ENCODE measurements at places on chromosomes 13 and 19.
A peak's percentile ranks its signal among the peaks of the same experiment; 100 is the strongest.

DNA sequence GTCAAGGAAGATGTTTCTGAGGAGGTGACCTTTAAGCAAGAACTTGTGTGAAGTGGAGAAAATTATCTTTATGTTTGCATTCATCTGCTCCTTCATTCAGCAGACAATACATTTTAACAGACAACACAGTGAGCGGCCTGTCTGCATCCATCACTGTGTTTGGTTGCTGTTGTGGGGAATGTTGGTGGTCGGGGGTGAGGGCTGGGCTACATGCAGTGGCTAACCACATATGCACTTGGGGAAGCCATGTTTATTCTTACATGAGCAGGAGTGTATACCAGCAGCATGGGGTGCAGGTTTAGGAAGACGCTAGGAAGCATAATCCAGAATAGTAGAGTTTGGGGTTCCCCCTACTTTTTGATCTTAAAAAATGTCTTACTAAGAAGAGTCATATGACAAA is 66.4 kb downstream of the DHRS12 start:
- DNase-seq, result no peak

- no peak for DNase-seq
These were observed 18.5 kb downstream of the KCNRG start for GRCh38 chr13:50033725-50034124.

- DNase-seq, result no peak
These were observed 75.8 kb downstream of the TBC1D4 start for GRCh38 chr13:75405976-75406703.

DNA sequence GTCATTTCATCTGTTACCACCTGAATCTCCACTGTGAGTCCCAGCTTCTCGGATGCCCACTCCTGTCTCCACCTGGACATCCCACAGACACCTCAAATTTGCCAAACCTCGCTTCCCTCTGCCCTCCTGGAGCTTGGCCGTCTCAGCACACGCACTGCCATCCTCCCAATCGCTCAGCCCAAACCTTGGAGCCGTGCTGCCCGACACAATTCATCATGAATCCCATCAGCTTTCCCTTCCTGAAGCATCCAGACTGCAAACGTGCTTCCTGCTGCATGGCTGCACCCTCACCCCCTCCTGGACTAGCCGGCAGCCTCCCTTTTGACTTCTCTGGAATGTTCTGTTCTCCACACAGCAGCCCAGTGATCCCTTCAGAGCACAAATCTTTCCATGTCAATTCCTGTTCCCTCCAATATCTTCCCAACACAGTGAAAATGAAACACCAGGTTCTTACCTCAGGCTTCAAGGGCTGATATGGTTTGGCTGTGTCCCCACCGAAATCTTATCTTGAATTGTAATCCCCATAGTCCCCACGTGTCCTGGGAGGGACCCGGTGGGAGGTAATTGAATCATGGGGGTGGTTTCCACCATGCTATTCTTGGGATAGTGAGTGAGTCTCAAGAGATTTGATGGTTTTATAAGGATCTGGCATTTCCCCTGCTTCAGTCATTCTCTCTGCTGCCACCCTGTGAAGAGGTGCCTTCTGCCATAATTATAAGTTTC is 1.1 kb upstream of the PROZ start:
- DNase-seq, result no peak

GRCh38 chr19:28301961-28302360 is 911.0 kb downstream of the UQCRFS1 start:
- DNase-seq, result no peak

DNA sequence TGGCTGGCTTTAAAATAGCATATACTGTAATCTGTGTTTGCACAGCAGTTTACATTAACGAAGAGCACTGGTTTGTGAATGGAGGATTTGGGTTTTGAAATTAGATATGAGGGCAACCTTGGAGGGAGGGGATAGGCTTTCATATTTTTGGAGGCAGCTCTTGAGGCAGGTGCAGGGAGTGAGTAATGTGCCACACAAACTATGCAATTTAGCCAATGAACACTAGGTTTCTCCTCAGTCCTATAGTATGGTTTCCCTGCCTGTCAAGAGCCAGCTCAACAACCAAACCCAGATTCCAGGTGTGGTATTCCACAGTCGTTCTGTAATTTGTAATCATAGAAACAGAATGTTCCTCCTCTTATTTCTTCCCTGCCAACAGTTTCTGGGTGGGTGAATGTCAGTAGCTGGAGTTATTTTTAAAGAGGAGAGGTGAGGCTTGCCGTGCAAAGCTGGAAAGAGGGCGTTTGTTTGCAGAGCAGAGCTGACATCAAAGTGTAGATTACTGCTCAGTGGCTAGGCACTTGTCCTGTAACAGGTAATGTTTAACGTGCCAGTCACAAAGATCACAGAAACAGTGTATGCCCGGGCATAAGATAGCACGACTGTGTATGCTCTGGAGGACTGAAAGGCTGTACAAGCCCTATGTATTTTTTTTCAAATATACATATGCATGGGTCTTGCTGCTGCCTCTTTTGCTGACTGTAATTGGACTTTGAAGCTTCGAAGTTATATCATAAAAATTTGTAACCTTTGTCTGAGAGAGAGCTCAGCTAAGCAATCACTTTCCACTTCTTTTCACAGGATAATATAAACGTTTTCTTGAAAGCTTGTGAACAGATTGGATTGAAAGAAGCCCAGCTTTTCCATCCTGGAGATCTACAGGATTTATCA is 124.2 kb downstream of the LMO7 start:
- no peak for DNase-seq

DNA sequence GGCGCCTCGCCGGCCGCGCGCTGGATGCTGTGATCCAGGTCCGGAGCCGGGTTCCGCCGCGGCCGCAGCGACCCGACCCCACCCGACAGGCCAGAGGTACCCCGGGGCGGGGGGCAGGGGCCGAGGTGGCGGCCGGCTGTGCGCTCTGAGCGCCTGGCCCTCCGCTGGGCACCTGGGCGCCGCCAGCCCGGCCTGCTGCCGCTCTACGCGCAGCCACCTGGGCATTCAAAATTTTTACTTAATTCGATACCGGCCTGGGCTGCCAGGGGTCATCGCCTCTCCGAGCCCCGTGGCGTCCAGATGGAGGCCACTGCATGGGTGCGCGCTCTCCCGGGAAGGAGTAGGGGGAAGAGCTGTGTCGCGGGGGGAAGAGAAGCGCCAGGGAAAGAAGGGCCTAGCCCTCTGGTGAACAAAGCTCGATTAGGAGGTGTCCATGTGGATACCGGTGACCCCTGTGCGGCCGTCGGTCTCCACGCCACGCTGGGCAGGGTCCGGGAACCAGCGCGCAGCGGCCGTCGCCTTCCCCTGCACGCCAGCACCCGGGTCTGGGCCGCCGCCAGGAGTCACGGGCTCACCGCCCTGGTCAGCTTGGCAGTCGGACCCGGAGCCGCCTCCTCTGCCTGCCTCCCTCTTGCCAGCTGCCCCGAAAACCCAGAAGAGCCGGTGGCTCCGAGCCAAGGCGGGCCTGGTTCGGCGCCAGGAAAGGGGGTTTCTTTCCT is 666 bp downstream of the BIVM start:
- DNase-seq, result no peak

- no peak for DNase-seq
These were observed 1.3 kb downstream of the ARHGAP45 start for GRCh38 chr19:1068009-1069001.

GRCh38 chr13:48500652-48501197 is 32.2 kb downstream of the RCBTB2 start:
- DNase-seq, result no peak

- DNase-seq, result no peak
These were observed 11.2 kb upstream of the PROZ start for GRCh38 chr13:113147206-113147605.

DNA sequence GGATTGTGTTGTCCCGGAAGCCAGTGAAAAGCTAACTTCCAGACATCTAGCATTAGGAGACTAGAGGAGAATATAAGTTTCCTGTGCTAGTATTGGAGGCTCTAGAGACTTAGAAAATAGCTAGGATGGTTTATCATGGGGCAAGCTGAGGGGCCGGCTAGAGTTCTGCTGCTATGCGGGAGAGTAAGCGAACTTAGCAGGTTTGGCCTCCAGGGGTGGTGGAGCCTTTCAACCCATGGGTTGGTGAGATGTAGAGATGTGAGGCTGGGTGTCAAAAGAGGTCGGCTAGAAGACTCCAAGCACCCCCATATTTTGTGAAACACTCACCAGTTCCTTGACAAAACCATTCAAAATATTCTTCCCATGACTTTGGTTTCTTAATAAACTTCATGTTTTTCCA is 4.4 kb downstream of the SULT2A1 start:
- no peak for DNase-seq

DNA sequence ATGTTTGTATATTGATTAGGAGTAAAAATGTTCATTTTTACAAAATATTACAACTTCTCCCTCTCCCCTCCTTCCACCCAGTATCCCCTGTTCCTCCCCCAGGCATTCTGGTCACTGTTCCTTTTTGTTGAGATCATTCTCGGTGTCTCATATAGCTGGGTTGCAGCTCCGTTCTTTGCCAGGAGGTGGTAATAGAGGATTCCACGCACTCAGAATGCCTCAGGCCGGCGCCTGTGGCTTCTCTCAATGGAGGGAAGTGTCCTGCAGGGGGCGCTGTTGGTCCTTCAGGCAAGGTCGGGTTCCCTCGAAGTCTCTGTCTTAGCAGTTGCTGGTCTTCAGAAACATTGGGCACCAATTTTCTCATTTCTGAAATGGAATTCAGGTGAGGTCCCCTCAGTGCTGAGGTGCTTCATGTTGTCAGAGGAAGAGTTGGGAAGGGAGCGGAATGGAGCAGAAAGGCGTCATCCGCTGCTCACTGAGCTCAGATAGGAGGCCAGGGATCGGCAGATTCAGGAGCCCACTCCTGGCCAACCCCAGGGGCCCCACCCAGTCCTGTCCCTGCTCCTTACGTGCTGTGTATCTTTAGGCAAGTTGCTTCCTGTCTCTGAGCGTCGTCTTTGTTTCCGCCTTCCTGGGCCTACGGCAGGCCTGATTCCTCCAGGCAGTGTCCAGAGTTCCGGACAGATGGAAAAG is 10.3 kb upstream of the GARIN5A start:
- DNase-seq, result no peak

- no peak for DNase-seq
These were observed 5.3 kb upstream of the RNF6 start for GRCh38 chr13:26227166-26227971.

- no peak for DNase-seq
These were observed 81.2 kb upstream of the RAP2A start for GRCh38 chr13:97352815-97353214.

DNA sequence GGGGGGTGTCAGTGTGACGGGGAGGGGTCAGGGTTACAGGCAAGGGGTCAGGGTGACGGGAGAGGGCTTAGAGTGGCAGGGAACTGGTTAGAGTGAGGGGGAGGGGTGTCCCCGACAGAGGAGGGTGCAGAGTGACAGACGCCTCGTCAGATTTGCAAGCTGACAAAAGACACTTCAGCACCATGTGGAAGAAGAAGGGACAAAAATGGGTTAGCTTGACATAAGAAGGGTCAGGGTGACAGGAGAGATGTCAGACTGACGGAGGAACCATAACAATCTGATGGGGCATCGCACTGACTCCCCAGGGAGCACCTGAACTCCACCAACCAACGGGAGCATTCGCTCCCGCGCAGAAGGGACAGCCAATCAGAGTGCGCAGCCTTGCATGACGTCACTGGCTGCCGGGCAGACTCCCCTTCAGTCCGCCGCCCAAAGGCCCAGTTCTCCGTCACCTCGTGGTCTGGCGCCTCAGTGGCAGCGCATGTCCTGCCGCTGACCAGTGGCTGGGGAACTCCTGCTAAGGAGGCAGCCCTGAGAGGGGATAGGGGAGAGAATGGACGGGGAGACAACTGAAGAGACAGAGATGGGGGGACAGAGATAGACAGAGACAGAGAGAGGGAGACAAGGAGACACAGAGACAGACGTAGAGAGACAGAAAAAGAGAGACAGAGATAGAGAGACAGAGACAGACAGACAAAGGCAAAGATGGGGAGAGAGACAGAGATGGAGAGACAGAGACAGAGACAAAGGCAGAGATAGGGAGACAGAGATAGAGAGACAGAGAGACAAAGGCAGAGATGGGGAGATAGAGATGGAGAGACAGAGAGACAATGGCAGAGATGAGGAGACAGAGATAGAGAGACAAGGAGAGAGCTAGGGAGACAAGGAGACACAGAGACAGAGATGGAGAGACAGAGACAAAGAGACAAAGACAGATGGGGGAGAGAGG is 30.2 kb downstream of the C19orf81 start:
- DNase-seq, result peak; percentile 61

DNA sequence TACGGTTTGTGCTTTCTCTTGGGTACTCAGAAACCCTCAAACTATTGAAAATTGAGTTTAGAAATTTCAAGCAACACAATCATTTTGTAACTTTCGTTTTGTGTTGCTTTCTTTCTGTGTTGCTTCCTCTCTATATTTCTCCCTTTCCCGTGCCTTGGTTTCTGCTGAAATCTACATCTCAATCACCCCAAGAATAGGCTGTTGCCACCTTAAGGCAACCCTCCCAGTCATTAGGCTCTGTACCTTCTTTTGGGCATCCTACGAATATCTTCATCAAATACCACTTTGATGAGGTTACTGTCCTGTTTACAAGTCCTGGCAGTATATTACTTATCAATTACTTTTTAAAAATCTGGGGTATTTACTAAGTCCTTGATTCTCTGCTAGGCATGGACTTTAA is 621.6 kb downstream of the GPC6 start:
- DNase-seq, result no peak

GRCh38 chr13:79427883-79428282 is 21.8 kb upstream of the RBM26 start:
- no peak for DNase-seq

- no peak for DNase-seq
These were observed 8.9 kb upstream of the ARHGAP45 start for GRCh38 chr19:1058112-1058511.

GRCh38 chr19:8214802-8215201 is 5.6 kb downstream of the CERS4 start:
- DNase-seq, result no peak

All from activated T-cell treated with anti-CD3 and anti-CD28 coated beads for 4 hours (primary cell).